Germinal center (tissue), 1 donor: ENCODE measurements at places on chromosomes 11 and 22.

DNA sequence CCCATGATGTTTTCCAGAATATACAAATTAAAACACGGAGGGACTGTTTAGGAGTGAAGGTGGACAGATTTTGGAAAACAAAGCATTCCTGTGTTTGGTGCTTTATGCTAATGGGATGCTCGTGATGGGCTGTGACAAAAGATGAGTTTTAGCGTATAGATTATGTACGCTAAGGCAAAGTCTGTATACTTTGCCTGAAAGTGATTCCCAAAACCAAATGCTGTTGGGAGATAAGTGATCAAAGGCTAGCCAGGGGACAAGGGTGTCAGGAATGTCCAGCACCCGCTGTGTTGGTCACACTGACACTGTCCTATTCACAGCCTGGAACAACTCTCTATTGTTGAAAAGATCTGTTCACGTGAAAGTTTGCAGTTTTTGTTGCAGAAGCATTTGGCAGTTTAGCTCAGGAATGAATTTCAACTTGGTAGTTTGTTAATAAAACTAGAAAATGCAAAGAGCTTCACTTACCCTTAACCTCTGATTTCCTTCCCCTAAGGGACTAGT is 1.5 kb downstream of the JAM3 start:
- no peak for DNase-seq

- no peak for DNase-seq
These were observed 70.7 kb downstream of the FLI1 start for GRCh38 chr11:128764424-128765095.

GRCh38 chr11:123518496-123519054 is 88.5 kb downstream of the GRAMD1B start:
- no peak for DNase-seq

DNA sequence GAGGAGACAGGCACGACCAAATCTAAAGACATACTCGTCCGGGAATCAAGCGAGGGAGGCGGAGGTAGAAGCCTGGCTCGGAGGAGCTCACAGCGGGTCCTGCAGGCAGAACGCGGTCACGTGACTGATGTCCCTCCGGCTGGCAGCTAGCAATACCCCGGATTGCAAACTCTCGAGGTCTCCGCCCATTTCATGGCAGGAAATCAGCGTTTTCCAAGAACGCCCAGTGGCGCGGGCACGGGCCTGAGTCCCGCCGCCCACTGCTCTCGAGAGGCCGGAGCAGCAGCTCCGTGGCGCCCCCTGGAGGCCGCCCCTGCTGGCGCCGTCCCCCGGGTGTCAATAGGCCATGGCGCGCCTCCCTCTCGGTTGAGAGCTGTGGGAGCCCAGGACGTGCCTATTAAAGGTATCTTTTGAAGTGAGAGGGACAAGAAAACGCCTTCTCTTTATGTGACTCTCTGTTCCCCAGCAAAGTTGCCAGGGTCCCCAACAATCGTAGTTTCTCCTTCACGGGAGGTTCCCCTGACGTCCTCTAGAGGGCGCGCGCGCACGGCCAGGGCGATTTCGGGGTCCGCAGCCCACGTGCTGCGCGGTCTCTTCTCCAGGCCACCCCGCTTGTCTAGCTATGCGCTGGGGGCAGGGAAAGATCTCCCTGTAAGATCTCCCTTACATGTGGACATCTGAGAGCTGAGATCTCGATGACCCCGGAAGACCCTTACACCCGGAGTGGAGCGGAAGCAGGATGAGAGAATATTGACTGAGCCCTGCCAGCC is 37.3 kb upstream of the RBFOX2 start:
- DNase-seq, result peak; percentile 74

- DNase-seq, result no peak
These were observed 11.9 kb downstream of the KIRREL3 start for GRCh38 chr11:126988655-126989054.

GRCh38 chr22:42074132-42074811 is at the start of gene PHETA2:
TSS of gene PHETA2 (plus strand) at chr22:42074248. CDS start at chr22:42077294, 3,046 bp downstream.
- DNase-seq, result peak; percentile 64
